ENCODE measurements at places on chromosomes 5 and 9.
A peak's percentile ranks its signal among the peaks of the same experiment; 100 is the strongest.

DNA sequence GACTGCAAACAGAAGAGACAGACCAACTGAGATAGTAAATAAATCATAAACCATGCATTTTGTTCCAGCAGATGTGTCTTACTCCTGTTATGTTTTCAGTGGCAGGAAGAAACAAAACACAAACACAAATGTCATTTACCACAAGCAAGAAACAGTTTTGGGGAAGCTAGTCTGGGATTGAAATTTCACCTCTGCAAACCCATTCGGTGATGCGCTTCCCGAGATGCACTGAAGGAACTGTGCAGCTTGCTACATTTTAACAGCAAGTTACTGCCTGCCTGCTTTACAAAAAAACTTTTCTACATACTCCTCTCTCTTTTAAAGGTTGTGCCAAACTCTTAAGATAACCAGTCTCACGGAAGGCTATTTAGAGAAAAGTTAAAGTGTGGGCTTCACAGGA, 3.2 kb downstream of the MACROH2A1 start:
- DNase-seq: no peak

DNA sequence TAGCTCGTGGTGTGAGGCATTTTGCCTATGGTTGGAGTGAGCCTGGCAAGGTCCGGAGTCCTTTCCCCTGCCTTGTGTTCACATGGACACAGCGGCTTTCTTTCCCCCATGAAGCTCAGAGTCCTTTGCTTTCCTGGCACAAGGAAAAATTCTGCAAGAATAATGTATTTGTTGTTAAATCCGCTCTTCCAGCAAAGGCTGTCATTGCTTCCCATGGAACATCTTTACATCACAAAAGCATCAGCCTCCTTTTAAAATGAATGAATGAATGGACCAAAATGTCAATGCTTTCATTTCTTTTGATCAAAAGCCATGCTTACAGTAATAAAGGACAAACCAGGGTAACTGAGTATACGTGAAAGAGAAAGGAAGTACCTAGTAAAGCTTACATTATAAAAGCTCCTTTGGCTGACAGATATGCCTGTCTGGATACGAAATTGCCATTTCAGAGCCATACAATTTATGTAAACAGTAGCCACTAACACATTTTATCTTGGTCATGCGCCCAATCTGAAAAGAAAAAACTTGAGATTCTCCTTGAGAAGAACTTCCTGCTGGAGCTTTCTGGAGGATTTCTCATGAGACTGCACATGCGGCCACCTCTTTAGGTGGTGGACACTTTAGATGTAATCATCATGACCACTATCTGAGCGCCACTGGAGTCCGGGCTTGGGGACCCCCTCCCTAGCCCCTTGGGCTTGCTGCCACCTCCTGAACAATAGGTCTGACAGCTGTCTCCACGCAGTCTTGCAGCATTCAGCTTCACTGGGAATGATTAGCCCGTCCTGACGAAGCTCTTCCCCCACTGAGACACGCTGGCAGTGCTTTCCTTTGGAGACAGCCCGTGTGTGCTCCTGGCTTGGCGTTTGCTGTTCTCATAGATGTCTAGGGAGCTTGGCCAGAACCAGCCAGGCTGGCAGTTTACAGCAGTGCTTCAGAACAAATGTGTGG, 355.9 kb downstream of the ADAMTS6 start:
- DNase-seq: no peak

GRCh38 chr5:43609752-43610151, 6.8 kb downstream of the NNT start:
- DNase-seq: no peak

DNA sequence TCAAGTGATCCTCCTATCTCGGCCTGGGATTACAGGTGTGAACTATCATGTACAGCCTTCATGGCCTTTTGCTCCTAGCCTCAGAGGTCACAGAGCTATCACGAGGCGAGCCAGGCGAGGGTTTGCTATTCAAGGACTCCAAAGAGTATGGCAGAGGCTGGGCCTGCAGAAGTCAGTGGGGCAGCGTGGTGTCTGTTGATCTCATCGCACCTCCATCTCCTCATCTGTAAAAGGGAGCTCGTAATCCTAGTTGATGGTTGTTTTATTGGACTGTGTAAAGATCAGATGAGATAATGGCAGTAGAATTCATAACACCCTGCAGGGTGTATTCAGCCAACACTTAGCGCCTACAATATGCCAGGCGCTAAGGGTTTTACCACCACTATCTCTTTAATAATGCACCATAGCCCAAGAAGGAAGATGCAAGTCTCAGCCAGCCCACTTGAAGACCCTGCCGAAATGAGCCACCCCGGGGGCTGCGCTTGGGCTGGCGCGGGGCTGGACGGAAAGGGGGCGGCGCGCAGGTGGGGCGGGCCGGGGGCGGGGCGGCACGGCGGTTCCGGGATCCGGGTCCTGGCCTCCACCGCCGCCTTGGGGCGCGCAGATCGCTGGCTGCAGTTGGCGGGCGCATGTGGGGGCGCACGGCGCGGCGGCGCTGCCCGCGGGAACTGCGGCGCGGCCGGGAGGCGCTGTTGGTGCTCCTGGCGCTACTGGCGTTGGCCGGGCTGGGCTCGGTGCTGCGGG, at the start of gene GALNT12:
TSS of gene GALNT12 (plus strand) at position 601 of the 744 bp plus-strand sequence. CDS start at position 630, 29 bp downstream.
- DNase-seq: peak; percentile 56

GRCh38 chr5:89478851-89479250, 595.9 kb upstream of the MEF2C start:
- no peak for DNase-seq

GRCh38 chr5:160976181-160976580, 124.2 kb upstream of the ATP10B start:
- DNase-seq: no peak

GRCh38 chr5:44900273-44900954, 91.7 kb downstream of the MRPS30 start:
- no peak for DNase-seq

- no peak for DNase-seq
Observed at GRCh38 chr9:125460346-125460745, 198.7 kb downstream of the GAPVD1 start.

DNA sequence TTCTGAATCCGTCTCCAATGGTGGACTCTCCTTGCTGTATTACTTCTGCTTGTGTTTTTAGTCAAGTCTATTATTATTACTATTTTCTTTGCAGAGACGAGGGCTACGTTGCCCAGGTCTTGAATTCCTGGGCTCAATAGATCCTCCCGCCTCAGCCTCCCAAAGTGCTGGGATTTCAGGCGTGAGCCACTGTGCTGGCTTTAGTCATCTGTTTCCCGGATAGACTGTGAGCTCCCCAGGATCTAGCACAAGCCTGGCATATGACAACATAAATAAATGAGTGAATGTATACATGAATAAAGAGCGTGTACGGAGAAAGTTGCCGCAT, 439 bp upstream of the DDX46 start:
- no peak for DNase-seq

GRCh38 chr5:35009019-35009418, 38.7 kb downstream of the AGXT2 start:
- no peak for DNase-seq

GRCh38 chr5:156706631-156707030, 143.5 kb upstream of the PPP1R2B start:
- DNase-seq: no peak

- no peak for DNase-seq
Observed at GRCh38 chr5:80978772-80979317, 18.7 kb downstream of the RASGRF2 start.

DNA sequence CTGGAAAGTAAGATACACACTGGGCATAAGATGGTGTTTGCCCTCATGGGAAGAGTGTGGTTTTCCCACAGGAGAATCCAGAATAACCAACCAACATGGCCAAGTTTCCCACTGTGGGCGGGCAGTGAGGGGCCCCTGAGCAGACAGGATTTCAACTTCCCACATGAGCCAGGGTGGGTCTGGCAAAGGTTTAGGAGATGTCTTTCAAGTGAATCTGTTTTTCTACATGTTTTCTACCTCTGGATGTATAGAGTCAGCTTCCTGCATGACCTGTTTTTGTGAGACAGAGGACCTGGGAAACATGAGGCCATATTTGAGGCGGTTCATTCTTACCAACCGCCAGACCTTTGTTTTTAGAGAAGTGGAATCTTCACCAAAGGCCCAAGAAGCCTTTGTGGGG, 100.5 kb downstream of the TLE4 start:
- no peak for DNase-seq

DNA sequence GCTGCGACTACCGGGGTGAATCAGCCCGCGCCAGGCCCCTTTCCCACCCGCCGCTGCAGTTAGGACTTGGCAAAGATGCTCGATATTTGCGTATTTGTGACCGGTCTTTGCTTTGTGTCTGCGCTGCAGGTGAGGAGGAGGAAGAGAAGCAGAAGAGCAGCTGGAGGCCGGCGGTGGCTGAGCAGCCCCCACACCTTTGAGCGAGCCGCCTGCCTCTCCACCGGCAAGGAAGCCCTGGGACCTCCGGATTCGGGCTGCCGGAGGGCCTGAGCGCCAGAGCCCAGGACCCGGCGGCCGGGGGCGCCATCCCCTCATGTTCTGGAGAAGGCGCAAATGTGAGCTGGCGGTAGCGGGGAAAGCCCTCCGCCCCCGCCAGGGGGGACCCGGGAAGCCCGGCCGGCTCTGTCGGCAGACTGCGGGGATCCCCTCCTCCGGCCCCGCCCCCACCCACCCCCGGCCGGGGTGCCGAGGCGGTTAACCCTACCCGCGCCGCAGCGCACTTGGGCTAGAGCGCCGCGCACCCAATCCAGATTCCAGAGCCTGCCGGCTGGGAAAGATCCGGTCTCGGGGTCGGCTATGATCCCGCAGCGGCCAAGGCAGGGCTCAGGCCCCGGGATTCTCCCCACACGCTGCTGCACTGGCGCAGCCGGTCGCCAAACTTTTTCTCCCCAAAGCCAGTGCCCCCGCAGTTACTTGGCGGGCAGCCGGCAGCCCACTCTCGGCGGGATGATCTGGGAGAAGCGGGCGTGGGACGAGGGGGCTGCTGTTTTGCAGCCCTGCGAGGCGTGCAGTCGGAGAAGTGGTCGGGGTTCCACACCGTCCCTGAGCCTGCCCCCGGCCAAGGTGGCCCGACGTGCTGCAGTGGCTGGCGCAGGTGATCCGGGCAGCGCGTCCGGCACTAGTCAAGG, 800 bp upstream of the KCNN2 start:
- no peak for DNase-seq

- no peak for DNase-seq
Observed at GRCh38 chr5:140040358-140040757, 2.7 kb downstream of the NRG2 start.

DNA sequence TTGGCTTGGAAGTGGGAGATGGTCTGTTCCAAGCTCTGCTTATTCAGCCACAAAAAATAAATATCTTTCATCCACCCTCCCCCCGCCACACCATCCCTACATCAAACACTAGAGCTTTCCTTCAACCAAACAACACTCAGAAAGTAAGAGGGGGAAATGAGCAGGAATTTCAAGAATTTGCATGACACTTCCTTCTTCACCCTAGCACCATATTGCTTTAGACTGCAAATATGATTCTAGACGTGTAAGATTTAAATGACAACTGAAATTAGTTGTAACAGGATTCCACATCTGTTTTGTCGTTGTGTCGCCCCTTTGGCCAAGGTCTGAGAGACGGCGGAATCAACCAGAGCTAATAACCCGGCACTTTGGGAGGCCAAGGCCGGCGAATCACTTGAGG, 88.5 kb downstream of the NDFIP1 start:
- DNase-seq: no peak

DNA sequence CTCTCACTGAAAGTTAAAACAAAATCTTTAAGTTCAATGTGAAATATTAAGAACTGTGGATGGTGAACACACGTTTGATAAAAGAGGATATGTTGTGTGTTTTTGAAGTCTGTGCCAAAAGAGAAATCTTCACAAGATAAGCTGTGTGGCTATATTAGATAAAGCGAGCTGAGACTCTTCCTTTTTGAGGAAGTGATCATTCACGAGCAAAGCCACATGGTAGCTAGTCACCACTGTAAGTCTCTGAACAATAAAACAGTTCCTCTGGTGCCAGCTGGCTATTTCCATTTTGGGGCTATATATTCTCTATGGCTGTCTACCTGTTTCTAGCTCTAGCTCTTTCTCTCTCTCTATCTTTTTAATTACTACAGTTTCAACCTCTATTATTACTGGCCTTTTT, 1849.2 kb upstream of the C9orf72 start:
- no peak for DNase-seq

DNA sequence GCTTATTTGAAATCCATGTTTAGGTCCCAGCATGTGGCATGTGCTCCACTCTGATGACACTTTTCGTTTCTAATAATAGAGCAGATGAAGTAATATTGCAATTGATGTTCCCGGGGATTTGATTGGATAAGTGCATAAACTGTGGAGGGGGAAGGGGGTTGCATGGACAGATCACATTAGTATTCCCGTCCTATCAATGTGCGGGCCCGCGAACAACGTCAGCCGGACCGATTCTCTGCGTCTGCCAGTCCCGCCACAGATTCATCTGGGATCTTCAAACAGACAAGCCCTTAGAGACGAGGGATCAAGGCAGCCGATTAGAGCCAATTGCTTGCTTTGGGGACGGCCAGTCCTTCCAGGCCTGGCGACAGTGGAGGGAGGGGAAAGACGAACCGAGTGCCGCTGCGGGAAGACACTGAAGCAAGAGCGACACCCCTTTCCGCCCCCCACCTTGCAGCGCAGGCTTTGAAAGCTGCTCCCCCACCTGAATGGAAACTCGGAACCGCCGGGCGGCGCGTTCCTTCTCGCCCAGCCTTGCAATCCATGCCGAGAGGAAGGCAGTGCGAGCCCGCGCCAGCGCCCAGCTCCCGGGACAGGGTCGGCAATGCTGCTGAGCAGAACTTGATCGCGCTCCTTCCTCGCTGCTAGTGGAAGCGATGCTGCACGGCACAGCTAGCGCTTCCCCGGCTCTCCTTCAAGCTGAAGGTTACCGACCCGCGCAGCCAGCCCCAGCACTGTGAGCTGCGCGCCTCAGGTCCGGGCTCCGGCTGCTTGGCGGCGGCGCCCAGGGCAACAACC, at the start of gene RGS7BP:
TSS of gene RGS7BP (plus strand) at position 247 of the 798 bp plus-strand sequence. CDS start 610 bp downstream, outside the sequence.
- peak; percentile 21 for DNase-seq

DNA sequence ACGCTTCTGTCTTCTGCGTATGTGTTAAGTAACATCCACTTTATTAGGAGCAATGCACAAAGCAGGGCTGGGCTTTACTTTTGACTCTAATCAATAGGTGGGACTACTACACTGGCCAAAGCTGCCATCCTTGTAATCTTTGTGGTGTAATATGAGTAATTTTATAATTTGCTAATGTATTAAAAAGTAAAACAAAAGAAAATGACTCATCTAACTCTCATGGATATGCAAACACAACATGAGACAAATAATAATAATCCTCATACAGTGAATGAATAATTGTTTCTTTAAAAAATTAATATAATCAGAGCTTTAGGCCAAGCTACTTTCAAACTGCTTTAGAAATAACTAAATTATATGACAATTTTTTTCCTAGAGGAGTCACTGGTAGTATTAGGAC, 90.7 kb downstream of the NR3C1 start:
- no peak for DNase-seq

DNA sequence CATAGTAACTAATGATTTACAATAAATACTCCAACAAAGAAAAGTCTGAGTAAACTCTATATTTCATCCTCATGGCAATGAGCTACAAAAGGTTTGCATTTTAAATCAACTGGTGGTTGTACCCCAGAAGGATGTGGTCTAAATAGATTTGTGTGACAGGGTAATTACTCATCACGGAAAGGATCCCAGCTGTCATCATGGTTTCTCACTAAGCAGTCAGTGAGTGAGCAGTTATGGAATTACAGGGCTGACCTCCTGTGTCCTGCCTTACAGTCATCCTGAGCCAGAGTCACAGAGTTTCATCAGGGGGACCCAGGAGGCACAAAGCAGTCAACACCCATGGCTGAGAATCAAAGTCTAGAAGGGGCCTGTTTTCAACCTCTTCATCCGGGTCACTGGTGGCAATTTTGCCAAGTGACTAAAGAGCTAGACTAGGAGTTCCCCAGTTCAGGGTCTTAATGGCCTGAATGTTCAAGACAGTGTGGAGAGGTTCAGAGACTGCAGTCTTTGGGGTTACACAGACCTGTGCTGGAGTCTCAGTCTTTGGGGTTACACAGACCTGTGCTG, 210.7 kb upstream of the SLC24A2 start:
- no peak for DNase-seq
